Globus pallidus (tissue), 1 donor: ENCODE measurements at places on chromosomes 6 and 20.

DNA sequence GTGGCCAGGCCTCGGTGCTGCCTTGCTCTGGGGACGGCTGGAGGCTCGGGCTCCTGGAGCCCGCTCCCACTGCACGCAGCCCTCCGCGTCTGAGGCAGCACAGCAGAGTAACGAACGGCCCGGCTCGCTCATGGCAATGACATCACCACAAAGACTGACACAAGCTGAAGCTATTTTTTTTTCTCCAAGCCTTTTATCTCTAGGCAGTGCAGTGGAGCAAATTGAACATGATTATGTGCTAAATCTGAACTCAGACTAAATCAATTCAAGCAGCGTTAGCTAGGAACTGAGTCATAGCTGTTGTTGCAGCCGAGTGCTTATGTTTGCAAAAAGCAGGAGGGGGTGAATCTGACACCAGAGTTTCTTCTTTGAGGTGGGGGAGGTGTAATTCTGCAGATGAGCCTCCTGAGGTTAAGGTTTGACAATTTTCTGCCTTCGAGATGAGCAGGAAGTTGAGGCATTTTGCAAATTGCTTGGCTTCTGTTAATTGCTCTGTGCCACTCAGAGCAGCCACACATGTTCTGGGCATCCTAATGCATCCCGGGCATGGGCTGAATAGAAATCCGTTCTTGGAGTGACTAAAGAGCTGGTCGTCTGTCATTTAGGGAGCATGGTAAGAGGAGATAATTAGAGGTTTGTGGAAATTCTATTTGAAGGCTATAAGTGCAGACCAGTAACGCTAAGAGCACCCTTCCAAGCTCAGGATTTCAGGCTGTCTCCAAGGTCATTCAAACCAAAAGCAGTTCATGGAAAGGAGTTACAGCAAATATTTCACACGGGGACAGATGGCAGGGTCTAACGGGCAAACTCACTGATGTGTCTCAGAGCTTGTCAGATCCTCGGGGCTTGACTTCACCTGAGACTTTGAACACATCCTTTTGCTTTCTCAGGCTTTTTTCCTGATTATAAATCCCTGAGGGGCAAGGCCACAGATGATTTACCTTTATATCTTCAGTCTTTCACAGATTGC, 155.1 kb upstream of the ENPP5 start:
- DNase-seq, result peak; percentile 86

GRCh38 chr6:69771158-69771906, 25.5 kb downstream of the LMBRD1 start:
- DNase-seq, result no peak

- DNase-seq, result peak; percentile 18
These were observed 1.7 kb downstream of the RANBP9 start for GRCh38 chr6:13709689-13710551.

DNA sequence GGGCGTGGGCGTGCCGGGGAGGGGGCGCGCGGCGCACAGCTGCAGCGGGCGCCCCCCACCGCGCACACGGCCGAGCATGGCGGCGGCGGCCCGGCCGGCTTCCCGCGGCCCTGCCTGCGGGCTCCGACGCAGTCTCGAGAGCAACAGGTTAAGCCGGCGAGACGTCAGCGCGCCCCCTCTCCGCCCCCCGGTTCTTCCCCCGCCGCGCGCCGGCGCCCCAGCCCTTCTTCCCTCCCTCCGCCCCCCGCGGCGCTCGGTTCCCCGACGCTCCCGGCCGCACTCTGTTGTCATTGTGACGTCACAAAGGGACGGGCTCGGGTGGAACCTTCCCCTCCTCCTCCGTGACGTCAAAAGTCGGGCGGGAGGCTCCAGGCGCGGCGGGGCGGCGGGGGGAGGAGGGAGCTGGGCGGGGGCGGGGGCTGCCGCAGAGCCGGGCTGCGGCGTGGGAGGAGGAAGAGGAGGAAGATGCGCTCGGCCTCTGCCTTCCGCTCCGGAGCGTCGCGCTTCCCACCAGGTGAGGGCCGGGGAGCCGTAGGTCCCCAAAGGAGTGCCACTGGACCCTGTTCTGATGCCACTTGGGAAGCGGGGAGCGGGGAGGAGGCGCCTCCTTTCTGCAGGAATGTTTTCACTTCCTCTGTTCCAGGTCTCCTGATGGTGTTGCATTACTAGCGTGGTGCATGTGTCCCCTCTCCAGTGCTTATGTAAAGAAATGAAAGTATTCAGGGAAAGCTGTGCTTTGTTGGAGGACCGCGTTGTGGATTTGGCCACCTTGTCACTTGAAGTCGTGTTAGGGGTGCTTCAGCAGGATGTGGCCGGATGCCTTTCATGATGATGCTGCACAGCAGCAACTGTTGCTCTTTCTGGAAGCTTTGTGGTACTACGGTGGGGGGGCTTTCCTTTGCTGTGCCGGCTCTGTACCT, 2.8 kb downstream of the JARID2 start:
- peak; percentile 94 for DNase-seq

DNA sequence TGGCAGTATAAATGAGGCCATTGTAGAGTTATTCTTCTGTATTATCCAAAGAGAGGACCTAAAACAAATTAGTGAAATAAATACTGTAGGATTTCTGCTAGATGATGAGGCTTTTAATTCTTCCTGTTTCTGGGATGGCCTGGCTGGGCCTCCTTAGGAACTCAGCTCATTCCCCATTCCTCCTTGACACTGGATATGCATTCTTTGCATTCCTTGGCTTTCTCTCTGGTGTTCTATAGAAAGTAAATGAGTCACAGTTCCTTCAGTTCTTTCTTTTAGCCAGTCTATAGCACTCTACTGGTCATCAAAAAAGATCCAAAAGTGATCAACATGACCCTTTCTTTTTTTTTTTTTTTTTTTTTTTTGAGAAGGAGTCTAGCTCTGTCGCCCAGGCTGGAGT, 8.6 kb downstream of the OR10C1 start:
- no peak for DNase-seq

- DNase-seq, result no peak
These were observed 29.3 kb upstream of the TRIM27 start for GRCh38 chr6:28953039-28953584.

- no peak for DNase-seq
These were observed 13.6 kb upstream of the GOPC start for GRCh38 chr6:117615750-117616390.

- no peak for DNase-seq
These were observed 10.0 kb downstream of the KIF16B start for GRCh38 chr20:16563066-16563806.

GRCh38 chr6:102549221-102549874, 1155.8 kb downstream of the GRIK2 start:
- no peak for DNase-seq

GRCh38 chr6:158384671-158385110, 72.4 kb downstream of the TULP4 start:
- DNase-seq, result no peak

DNA sequence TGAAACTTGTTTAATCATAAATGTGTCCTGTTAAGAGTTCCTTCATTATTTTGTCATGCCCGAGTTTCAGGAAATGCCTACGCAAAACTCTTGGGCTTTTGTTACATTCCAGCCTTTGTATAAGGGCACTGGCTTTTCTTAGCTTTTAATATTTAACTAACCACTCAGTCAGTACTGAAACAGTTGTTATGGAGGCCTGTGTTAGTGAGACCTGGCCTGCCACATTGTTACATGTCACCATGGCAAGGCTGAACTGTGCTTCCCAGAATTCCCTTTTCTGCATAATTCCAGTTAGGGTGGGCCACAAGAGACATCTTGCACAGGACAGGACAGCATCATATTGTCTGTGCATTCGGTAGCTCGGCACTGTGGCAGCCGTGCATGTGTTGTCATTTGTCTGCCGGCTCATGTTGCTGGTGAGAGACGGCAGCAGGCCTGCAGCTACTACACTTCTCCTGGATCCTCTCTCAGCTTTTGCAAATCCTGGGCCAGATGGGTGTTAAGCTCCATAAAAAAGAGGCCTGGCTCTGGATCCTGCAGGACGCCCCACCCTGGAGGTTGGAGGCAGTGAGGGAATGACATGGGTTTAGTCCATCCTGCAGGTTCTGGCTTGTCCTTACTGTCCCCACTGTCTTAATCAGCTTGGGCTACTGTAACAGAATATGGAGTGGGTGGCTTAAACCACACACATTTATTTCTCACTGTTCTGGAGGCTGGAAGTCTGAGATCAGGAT, 128.8 kb upstream of the DTNBP1 start:
- DNase-seq, result no peak

GRCh38 chr20:38805502-38805957, at the start of gene PPP1R16B:
TSS of gene PPP1R16B (plus strand) at chr20:38805697. CDS start at chr20:38835926, 30,229 bp downstream.
- peak; percentile 85 for DNase-seq

- no peak for DNase-seq
These were observed 115.4 kb upstream of the TAB2 start for GRCh38 chr6:149202100-149202499.

DNA sequence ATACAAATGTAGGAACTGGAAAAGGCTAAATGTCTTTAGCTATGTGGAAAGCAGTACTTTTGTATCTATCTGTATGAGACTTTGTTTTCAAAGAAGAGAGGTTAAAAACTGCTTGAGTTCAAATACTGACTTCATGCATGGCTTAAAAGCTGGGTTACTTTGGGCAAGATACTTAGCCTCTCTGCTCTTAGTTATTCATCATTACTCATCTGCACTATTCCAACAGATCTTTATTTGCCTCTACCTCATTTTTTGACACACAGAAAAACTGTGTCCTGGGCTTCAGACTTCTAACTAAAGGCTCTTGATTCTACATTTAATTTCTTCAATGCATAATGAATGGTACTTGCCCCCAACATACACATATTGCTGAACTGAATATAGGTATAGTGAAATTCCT, 114.8 kb downstream of the DST start:
- no peak for DNase-seq

DNA sequence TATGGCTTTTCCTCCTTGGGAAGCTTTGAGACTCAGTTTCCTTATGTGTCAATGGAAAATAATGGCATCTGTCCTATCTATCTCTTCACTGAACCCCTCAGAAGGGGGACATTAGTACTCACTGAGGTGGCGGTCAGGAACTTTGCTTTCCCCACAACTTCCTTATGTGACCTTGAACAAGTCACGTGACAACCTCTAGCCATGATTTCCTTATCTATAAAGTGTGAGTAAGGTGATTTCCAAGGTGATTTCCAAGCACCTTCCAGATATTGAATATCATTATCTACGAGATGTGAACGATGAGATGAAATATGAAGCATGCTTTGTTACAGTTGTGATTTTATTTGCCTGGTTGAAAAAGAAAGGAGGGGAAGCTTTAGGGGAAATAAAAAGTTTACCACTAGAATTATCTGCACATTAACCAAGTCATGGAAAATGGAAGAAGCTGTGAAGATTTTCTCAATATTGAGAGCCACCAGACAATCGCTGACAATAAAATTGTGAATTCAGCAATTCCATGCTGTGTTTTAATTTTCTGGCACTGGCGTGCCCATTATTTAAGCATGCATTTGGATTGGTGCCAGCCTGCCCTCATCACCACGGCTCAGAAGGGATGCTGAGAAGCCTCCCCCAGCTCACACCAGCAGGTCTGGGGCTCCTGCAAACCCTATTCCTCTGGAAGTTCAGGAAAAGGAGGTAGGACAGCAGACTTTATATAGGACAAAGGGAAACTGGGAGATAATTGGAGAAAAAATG, 255.3 kb downstream of the CD83 start:
- DNase-seq, result no peak

DNA sequence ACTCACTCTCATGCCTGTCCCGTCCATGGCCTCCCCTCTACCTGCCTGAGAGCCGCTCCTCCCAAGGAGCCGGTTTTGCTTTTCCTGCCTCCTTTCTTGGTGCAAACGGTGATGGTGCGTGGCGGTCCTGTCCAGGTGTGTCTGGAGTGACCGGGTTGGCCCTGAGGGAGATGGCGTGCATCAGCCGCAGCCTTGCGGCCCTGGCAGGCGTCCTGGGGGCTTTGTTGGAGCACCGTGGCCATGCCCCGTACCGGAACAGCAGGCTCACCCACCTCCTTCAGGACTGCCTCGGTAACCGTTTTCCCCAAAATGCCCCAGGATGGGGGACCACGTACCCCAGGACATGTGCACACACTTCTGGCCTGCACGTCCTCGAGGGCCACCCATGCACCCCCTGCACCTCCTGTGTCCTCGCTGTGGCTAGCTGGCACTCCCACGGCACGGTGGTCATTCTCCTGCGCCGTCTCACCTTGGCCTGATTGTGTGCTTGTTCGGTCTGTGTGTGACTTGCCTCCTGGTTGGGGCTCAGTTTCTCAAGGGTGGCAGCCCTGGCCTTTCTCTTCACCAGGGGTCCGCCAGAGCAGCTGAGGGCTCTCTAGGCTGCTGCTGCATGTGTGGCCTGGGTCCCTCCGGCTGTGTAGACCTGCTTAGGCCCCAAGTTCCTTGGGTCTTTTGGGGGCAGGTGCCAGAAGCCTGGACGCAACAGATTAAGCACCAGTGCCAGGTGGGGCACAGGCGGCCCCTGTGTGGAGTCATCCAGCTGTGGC, 36.4 kb downstream of the FRMD1 start:
- DNase-seq, result no peak

DNA sequence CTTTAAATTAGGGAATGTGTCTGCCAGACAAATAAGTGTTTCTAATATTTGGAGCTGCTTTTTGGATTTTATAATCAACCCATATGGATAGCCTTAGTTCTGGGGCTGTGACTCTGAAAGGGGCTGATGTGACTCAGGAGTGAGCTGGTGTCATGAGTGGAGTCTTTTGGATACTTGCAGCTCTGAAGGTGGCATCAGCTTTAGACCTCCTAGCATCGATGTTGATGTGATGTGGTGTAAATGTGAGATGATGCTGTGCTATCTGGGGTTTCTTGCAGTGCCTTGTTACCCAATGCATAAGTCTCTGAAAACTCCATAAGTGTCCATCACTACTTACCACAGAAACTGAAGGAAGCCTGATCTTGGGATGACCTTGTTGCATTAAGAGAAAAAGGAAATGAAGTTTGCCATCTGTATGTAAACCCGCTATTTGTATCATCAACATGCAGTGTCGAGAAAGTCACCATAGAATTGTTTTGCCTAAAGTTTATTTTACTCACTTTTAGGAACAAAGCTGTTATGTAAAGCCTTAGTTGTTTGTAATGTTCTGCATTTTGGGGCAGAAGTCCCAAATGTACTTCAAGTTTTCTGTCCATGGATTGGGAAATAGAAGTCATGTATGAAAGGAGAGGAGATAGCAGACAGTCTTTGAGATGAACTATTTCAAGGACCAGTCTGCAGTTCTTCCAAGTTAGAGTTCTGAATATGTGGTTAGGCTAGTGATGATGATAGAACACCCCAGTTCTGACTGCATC, 8.0 kb downstream of the FOXO3 start:
- no peak for DNase-seq

GRCh38 chr6:44727651-44728630, 340.4 kb downstream of the CDC5L start:
- DNase-seq, result no peak

DNA sequence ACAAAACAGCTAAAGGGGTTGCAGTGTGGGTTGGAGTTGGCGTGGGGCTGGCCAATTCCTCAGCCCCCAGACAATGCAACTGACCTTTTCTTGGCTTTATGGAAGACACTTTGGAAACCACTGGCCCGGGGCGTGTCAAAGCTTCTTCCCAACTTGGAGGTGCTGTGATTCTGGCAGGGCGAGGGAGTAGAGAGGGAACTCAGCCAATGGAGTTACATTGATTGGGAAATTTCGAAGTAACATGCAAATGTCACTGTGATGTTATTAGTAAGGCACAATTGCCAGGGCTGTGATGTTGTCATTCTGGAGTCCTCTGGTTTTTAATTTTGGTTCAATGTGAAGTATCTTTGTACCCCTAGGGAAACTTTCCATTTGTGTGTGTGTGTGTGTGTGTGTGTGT, 41.5 kb upstream of the EPB41L1 start:
- no peak for DNase-seq
